ENCODE measurements at places on chromosomes 16 and 17.
A peak's percentile ranks its signal among the peaks of the same experiment; 100 is the strongest.

DNA sequence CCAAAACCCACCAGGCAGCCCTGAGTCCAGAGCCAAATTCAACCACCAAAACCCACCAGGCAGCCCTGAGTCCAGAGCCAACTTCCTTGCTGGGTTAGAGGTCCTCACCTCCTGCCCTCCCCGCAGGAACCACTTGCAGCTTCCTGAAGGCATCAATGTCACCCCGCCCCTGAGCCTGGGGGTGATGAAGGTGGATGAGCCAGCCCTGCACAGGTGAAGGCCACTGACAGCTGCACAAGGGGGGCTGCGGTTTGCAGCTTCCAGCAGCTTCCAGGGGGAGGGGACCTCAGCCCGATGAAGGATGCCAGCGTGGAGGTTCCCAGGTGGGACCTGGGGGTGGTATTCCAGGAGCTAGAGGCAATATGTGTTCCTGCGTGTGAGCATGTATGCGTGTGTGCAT is 7.6 kb upstream of the CSNK1D start:
- DNase-seq = no peak

- DNase-seq = no peak
Observed at GRCh38 chr17:11282586-11282985, 41.6 kb downstream of the SHISA6 start.

DNA sequence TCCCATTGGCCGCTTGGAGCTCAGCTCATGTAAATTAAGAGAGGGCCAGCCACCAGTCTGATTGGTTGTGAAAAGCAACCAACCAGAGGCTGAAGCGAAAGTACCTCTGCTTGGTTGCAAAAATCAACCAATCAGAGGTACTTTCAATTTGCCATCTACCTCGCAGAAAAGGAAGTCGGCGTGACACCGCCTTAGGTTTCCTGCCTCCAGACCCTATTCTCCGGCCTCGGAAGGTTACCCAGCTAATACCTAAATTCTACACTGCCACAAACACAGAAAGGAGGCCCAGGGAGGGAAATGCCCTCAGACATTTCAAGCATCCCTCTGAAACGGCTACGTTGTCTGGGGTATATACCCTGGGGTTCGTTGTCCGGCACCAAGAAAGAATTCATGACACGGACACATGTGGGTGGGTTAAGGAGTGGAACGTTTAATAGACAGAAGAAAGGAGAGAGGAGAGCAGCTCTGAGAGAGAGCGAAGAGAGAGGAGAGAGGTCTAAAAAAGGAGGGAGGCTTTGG is 481.3 kb downstream of the TMEM114 start:
- DNase-seq = peak; percentile 78

DNA sequence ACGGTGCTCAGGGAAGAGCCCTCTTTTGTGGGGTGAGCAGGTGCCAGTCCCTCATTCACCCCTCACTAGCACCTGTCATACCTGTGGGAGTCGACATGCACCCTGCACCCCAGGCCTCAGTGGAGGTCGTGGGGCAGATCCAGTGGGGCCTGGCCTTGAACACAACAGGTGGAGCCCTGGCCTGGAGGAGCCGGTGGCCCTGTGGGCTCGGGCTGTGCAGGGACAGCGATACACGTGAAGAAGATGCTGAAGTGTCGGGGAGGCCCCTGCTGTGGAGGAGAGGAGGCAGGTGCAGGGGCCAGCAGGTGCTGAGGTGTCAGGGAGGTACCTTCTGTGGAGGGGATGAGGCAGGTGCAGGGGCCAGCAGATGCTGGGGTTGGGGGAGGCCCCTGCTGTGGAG is 31.8 kb downstream of the ZNF750 start:
- no peak for DNase-seq

GRCh38 chr16:19522397-19522732 is 467 bp upstream of the GDE1 start:
- DNase-seq = no peak

DNA sequence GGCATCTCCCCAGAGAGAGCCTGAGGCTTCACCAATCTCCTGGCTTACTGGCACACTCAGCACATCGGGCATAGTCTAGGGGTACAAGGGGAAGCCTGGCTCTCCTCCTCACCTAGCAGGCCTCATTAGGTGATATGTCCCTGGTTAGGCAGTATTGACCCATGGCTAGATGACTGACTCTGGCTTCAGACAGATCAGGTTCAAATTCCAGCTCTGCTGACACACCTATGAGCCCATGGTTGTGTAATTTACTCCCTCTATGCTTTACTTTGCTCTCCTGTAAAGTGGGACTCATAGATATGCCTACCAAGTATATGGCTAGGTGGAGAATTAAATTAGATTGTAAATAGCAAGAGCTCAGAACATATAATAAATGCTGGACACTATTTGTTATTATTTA is 157.3 kb upstream of the IRX3 start:
- DNase-seq = no peak

DNA sequence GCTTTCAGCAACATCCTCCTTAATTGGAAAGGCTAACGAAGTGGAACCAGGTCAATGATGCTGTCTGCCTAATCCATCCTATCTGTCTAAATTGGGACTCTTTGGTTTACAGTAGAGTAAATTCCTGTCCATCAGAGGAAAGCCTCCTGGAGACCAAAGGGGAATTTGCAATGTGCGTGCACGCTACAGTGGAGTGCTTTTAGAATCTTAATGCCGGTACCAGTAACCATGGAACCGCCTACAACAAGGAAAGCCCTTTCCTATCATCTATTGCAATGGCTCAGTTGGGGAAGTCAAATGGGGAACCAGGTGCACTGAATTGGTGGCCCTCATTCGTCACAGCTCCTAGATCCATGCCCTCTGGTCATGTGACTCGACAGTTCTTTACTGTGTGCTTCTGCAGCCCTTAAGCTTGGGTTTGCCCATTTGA is 110.1 kb downstream of the XYLT1 start:
- no peak for DNase-seq

DNA sequence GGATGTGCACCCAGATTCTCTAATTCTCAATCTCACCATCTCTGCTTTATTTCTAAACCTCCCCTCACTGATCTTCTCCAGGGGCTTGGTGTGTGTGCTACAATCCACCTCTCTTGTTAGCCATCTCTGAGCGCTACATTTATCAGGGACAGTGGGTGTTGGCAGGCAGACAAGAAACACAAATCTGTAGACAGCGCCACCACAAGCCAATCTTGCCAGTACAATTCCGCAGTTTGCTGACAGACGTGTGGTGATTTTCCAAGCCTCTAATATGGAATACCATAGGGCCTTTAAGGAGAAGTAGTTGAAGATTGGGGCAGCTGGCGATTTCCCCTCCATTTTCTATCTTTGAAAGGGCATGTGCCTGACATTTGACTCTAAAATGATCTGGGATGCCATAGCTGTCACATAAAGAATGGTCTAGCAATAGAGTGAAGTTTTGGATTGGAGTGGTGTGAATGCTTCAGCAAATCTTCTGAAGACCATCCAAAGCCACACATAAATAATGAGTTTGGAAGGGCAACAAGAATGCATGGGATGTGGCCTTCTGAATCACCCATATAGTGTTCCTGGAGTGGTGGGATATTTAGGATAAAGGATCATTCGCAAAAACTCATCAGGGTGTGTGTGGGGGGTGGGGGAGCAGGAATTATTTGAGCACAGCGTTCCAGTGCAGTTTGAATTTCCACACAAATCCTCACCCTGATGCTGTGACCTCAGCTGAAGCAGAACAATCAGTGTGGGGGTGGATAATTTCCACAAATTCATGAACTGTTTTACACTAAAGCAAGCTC is 12.0 kb upstream of the ANKFN1 start:
- DNase-seq = no peak

DNA sequence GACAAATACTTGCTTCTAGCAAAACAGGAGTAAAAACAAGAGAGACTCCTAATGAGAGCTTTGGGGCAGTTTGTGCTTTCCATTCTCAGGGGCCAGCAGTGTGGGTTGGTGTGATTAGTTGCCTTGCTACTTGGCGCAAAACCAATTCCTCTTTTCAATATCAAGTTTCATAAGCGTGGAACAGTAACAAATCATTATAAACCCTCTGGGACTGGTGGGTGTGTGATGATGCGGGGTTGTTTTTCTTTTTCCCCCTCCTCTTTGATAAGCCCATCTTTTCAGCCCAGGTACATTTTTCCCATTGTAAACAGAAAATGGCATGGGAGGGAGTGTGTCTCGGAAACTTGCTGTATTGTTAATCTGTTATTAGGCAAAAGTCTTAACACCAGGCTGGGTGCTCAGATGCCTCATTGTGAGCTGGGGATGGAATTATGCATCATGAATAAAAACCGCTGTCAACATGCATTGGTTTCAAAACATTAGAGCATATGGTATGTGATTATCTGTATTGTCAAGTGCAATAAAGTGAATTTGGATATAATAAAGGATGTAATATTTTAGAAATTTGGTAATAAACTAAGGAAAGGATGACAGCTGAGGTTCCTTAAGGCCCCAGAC is 166.4 kb downstream of the CCDC182 start:
- DNase-seq = no peak

GRCh38 chr17:20315311-20315710 is 152.0 kb downstream of the LGALS9B start:
- DNase-seq = no peak

DNA sequence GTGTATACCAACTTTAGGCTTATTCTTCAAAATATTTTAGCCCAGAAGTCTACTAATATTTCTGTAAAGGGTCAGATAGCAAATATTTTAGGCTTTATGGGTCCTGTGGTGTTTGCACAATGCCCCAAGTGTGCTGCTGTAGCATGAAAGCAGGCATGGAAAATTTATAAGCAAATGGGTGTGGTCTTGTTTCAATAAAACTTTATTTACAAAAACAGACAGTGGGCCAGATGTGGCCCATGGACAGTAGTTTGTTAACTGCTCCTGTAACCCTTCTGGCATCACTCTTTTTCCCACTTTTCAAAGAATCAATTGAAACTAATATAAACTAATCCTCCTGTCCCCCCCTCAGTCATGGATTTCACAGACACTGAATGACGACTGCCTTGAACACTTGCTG is 410.7 kb downstream of the SHISA9 start:
- DNase-seq = no peak

GRCh38 chr16:14181371-14182050 is 110.4 kb downstream of the MRTFB start:
- no peak for DNase-seq

GRCh38 chr16:54928411-54929089 is 2.1 kb upstream of the IRX5 start:
- DNase-seq = peak; percentile 65

DNA sequence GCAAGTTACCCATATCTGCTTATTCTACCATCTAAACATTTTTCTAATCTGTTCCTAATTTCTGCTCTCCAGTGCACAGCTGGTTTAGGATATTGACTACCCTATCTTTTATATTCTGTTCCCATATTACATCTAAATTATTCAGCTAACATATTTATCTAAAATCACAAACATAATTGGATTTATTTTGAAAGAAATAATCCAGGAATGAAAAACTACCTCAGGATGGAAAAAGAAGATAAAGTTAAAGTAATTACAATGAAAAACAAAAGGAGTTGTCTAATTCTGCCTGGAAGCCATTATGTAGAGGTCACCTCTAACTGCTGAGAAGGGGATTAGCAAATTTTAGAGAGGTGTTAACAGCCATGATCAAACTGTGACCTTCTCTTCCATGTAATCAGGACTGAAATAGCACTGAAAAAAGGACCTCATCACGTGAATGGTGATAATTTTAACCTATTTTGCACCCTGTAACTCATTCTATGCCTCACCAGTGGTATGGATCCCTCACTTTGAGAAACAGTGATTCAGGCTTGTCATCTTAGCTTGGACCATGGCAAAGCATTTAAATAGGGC is 653.3 kb downstream of the CDH11 start:
- no peak for DNase-seq

DNA sequence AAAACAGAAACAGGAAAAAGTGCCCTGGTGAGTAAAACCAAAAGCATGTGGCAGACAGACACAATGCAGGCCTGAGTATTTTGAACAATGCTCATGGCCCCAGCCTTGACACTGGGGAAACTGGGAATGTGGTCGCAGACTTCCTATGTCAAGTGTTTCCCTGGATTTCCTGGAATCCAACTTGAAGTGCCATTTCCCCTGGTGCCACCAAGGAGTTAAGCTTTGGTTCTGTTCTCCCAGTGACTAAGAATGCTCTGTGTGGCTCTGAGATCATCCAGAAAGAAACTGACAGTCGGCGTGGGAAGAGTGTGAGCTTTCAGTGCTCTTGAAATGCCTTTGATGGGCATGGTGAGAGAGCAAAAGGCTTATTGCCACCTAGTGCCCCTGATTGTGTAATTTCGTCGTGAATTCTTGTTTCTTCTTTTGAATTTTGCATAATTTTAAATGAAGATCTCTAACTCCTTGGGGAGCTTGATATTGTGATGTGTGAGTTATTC is 96.0 kb downstream of the YPEL2 start:
- peak; percentile 59 for DNase-seq

GRCh38 chr17:17067257-17067656 is 25.0 kb downstream of the MPRIP start:
- no peak for DNase-seq

GRCh38 chr17:2889256-2889655 is 93.0 kb downstream of the RAP1GAP2 start:
- DNase-seq = no peak

DNA sequence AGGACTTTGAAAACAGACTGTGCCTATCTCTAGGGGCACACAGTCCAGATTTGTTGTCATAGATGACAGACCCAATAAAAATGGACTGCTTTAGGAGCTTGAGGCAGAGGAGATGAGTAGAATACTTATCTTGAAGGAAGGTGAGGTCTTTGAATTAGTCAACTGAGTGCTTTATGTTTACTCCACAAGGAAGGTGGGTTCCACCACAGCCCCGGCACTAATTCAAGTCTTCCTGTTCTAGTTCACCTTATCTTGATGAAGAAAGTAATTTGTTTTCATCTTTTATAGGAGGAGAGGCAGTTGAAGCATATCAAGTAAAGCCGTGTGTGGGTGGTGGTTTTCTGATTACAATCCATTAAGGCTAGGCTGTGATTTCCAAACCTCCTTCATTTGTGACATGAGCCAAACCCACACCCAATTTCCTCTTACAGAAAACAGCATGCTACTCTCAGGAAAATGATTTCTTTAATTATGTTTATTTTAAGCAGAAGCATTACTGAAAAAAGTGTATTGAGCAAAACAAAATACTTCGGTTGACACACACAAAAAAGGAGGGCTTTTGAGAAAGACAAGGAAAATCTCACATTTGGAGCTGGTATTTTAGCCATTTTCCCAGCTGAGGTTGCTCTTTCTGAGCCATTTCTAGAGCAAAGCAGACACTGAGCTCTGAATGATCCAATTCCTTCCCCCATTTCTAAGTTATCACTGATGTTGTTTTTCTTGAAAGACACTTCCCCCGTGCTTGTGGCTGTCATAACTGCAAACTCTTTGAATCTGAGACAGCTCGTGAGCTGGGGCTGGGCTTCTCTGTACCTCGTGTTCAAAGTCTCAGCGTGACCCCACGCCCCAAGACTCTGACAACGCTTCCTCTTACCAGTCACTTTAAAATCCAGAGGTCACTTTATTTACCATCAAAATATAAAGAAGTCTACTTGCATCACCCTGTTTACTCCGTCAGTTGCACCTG is 35.4 kb downstream of the CDRT15 start:
- DNase-seq = no peak

- DNase-seq = no peak
Observed at GRCh38 chr16:30991052-30991451, 6.0 kb downstream of the HSD3B7 start.

All from SK-MEL-5 (cell line).